ENCODE measurements at places on chromosomes 1 and 21. TPM values are rescaled to one million over a fixed set of nuclear protein-coding genes. Genes with fewer than 3 reads are reported as not detected.

The TMEM201 gene
- 10.9 TPM for total RNA-seq

The CELA3B gene
- not detected for total RNA-seq

The MECR gene
- 30.3 TPM for total RNA-seq

The KRTAP19-3 gene
- not detected for total RNA-seq

The NBPF14 gene
- 44.2 TPM for total RNA-seq

The WNT3A gene
- not detected for total RNA-seq

The NBPF10 gene
- 3.3 TPM for total RNA-seq

The MYBPH gene
- total RNA-seq: not detected

The S100A14 gene
- 0.38 TPM for total RNA-seq

GRCh38 chr1:41626146-41626545, 141.7 kb upstream of the EDN2 start:
- H3K27me3 ChIP-seq: no peaks in the 10 kb centered on the region
- peaks cover 63% of the 10 kb centered on the region for H3K4me1 ChIP-seq
- H3K4me3 ChIP-seq: no peak overlapping the region
- peaks cover 2% of the 10 kb centered on the region for H3K36me3 ChIP-seq
- DNase-seq: peak; percentile 65
- H3K27ac ChIP-seq: peak overlapping the region; percentile 1

DNA sequence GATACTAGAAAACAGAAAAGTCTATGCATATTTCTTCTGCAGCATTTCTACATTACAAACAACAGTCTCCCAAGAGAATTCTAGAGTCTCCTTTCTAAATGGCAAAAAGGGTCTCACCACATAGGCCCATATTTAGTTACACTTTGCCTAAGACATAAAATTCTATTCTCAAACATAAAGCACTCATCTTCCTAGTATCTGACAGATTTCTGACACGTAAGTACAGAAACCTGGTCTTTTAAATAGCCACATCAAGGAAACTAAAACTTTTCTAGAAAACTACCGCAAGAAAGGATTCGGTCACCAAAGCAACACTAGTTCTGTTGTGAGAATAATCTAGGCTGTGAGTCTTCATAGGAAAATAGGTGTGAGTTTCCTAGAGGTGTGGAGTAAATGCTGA, 33.6 kb upstream of the CTSK start:
- H3K27ac ChIP-seq: no peak overlapping the region
- H3K4me1 ChIP-seq: no peaks in the 10 kb centered on the region
- peaks cover 15% of the 10 kb centered on the region for H3K36me3 ChIP-seq
- DNase-seq: no peak
- H3K27me3 ChIP-seq: no peaks in the 10 kb centered on the region
- H3K4me3 ChIP-seq: no peak overlapping the region

DNA sequence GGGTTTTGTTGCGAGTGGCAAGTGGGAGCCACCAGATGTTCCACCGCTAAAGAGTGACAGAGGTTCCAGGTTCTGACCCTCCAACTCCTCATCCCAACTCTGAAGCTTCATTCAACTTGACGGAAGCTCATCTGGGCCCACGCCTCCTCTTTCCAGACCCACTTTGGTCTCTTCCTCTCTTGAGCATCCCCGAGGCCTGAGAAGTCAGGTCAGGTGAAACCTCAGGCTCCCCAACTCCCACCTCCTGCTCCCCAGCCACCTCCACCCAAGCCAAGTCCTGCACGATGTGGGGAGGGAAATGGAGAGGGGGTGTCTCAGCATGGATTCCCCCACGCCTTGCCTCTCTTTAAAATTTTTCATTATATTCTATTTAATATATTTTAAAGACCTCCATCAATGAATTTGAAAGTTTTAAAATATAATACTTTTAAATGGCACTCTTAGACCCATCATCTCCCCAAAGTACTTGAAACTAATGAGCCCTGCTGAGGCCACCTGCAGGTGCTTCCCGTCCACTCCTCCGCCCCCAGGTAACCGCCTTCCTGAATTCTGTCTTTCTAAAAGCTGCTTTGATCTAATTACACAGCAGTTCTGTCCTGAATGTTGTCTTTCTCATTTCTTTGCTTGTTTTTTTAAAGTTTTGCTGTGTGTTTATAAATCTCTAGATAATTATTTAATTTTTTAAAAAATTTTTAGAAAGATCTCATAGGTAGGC, 238.1 kb downstream of the KAZN start:
- DNase-seq: no peak
- H3K4me3 ChIP-seq: no peak overlapping the region
- H3K36me3 ChIP-seq: no peaks in the 10 kb centered on the region

- H3K27me3 ChIP-seq: no peaks in the 10 kb centered on the region
- H3K27ac ChIP-seq: no peak overlapping the region
- H3K4me3 ChIP-seq: no peak overlapping the region
- no peaks in the 10 kb centered on the region for H3K4me1 ChIP-seq
- DNase-seq: no peak
Observed at GRCh38 chr1:210618369-210618768, 289.7 kb downstream of the HHAT start.

DNA sequence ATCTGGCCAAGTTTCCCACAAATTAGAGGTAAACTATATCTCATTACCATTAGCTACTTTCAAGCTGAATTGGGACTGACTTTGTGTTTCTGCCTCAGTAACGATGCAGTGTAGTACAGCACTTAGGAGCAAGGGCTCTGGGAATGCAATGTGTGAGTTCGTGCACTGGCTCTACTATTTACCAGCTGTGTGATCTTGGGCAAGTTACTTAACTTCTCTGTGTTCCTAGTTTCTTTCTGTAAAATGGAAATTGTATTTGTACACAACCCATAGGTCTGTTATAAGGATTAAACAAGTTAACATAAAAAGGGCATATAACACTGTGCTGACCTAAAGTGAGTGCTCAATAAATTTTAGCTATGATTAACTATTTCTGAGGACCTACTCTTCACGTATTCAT, 65.0 kb upstream of the CSF1 start:
- H3K36me3 ChIP-seq: no peaks in the 10 kb centered on the region
- no peak overlapping the region for H3K4me3 ChIP-seq
- no peaks in the 10 kb centered on the region for H3K27me3 ChIP-seq
- H3K27ac ChIP-seq: no peak overlapping the region
- H3K4me1 ChIP-seq: no peaks in the 10 kb centered on the region
- DNase-seq: no peak

DNA sequence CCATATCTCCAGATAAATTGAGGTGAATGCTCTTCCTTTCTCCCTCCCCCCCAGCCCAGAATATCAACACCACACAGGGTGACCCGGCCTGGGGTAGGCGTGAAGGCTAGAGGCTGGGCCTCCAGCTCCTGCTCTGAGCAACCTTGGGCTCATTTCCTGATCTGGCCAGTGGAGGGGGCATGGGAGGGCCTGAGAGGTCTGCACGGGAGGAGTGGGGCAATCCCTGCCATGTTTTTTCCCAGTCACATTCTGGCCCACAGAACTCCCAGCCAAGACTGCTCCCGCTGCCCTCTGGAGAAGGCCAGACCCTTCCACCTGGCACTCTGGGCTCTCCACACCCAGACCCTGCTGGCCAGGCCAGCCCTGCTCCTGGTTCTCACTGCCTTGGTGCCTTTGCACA, 3.9 kb downstream of the CLDN19 start:
- no peaks in the 10 kb centered on the region for H3K4me1 ChIP-seq
- DNase-seq: no peak

- H3K27ac ChIP-seq: no peak overlapping the region
- no peak for DNase-seq
- no peaks in the 10 kb centered on the region for H3K4me1 ChIP-seq
- no peaks in the 10 kb centered on the region for H3K36me3 ChIP-seq
Observed at GRCh38 chr1:242886137-242886536, 361.6 kb upstream of the PLD5 start.

DNA sequence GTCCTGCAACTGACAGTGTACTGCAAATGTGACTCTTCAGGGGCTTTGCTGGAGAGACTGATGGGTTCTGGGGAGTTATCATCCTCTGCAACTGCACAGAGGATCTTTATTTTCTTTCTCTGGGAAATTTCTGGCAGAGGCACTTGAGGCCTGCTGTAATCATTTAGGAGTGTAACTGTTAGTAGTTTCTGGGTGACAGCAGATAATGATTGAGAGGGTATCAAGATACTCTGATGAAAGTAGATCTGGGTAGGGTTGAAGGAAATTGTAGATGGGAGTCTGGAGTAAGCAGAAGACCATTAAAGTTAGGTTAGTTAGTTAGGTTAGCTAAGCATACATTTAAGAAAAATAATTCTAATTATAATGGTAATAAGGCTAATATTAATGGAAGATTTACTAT, 11.0 kb upstream of the DDR2 start:
- no peak overlapping the region for H3K4me3 ChIP-seq
- no peak for DNase-seq
- no peaks in the 10 kb centered on the region for H3K4me1 ChIP-seq
- H3K36me3 ChIP-seq: peaks cover 5% of the 10 kb centered on the region

DNA sequence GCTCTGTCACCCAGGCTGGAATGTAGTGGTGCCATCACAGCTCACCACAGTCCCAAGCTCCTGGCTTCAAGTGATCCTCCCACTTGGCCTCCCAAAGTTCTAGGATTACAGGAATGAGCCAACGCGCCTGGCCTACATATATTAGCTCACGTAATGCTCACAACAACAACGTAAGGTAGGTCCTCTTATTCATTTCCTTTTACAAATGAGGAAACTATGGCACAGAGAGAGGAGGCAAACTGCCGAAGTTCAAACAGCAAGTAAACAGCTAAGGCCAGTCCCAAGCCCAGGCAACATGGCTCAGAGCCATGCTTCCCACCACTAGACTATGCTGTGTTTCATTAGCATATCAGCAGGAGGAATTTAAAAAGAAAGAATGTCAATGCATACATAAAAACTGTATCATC, 284.4 kb downstream of the VAV3 start:
- no peak overlapping the region for H3K27ac ChIP-seq
- no peaks in the 10 kb centered on the region for H3K27me3 ChIP-seq
- H3K36me3 ChIP-seq: no peaks in the 10 kb centered on the region
- DNase-seq: no peak

DNA sequence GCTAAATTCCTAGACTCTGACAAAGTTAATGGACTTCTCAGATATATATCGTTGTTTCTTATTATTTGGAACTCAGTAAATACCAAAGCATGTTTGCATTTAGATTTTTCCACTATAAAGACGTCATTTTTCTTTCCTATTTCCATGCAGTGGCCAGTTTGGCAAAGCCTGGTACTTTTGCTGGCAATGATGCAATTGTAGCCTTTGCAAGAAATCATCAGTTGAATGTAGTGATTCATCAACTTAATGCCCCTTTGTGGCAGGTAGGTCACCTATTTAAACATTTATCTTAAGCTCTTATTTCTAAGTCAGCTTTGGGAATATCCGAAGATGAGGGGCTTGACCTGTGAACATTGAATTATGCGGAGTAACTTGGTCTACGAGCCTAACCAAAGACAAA, 12.0 kb downstream of the OTUD3 start:
- H3K27me3 ChIP-seq: no peaks in the 10 kb centered on the region
- H3K27ac ChIP-seq: no peak overlapping the region
- H3K4me3 ChIP-seq: no peak overlapping the region

- peaks cover 4% of the 10 kb centered on the region for H3K4me1 ChIP-seq
- H3K4me3 ChIP-seq: no peak overlapping the region
- H3K36me3 ChIP-seq: no peaks in the 10 kb centered on the region
- no peak overlapping the region for H3K27ac ChIP-seq
- no peak for DNase-seq
Observed at GRCh38 chr1:239805851-239806772, 285.6 kb upstream of the FMN2 start.

DNA sequence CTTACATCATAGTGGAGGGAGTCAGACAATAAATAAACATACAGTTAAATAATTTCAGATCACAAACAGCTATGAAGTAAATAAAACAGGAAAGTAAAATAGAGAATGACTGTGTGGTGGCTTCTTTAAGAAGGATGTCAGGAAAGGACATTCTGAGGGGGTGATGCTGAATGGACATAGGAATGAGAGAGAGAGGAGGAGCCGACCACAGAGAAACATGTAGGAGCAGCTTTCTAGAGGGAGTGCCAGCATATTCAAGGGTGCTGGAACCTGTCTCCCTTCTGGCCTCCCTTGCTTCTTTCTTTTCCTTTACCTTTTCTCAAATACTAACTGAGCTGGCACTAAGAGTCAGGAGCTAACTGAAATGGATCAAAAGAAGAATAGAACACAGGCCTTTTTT, 20.5 kb upstream of the BCL10 start:
- peak overlapping the region; percentile 14 for H3K4me3 ChIP-seq
- no peaks in the 10 kb centered on the region for H3K27me3 ChIP-seq
- peaks cover 38% of the 10 kb centered on the region for H3K4me1 ChIP-seq
- no peaks in the 10 kb centered on the region for H3K36me3 ChIP-seq
- H3K27ac ChIP-seq: peak overlapping the region; percentile 90

GRCh38 chr1:41576620-41577019, 92.1 kb upstream of the EDN2 start:
- peak overlapping the region; percentile 1 for H3K27ac ChIP-seq
- H3K4me3 ChIP-seq: no peak overlapping the region
- H3K27me3 ChIP-seq: no peaks in the 10 kb centered on the region
- peaks cover 12% of the 10 kb centered on the region for H3K4me1 ChIP-seq
- no peaks in the 10 kb centered on the region for H3K36me3 ChIP-seq

DNA sequence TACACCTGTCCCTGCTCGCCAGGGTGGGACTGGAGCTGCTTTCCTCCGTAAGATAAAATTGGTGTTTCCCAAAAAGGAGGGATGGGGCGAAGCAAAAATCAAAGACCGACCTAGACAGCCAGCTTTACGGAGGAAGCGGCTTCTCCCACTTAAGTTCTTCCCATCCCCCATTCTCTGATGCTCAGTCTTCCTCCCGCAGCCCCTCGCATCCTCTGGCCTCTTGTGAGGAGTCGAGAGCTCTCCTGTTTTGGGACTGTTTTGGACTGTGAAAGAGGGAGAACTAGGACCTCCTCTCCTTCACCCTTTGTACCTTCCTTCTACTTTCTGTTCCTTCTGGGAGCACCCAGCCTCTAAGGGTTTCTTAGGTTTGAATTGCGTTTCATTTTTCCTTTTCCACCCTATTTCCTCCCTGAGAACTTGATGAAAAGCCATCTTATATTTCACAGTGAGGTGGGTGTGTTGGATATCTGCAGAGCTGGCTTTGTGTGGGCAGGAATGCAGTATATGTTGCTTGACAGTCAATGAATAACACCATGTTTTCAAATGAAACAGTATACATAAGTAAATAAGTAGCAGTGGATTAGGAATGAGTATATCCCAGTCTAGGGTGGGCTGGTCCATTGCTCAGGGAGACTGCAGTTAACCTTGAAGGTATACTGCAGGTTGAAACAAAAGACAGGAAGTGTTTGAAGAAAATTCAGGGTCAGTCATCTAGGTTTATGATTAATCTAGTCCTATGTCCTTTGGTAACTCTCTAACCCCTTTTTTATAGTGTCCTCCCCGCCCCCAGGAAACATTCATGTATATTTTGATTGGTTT, 848 bp downstream of the CTTNBP2NL start:
- H3K4me1 ChIP-seq: peaks cover 37% of the 10 kb centered on the region
- H3K27me3 ChIP-seq: no peaks in the 10 kb centered on the region
- H3K27ac ChIP-seq: peak overlapping the region; percentile 96
- H3K36me3 ChIP-seq: peaks cover 2% of the 10 kb centered on the region
- DNase-seq: no peak

- H3K36me3 ChIP-seq: no peaks in the 10 kb centered on the region
- H3K4me1 ChIP-seq: peaks cover 7% of the 10 kb centered on the region
- no peaks in the 10 kb centered on the region for H3K27me3 ChIP-seq
Observed at GRCh38 chr1:235401251-235401650, 34.0 kb downstream of the TBCE start.

GRCh38 chr1:55214212-55214933, 791 bp downstream of the USP24 start:
- no peak for DNase-seq
- H3K27me3 ChIP-seq: no peaks in the 10 kb centered on the region
- no peaks in the 10 kb centered on the region for H3K36me3 ChIP-seq
- H3K4me3 ChIP-seq: peak overlapping the region; percentile 80
- H3K27ac ChIP-seq: peak overlapping the region; percentile 77
- peaks cover 11% of the 10 kb centered on the region for H3K4me1 ChIP-seq

- no peak overlapping the region for H3K4me3 ChIP-seq
- H3K4me1 ChIP-seq: peaks cover 45% of the 10 kb centered on the region
- H3K27me3 ChIP-seq: no peaks in the 10 kb centered on the region
- no peaks in the 10 kb centered on the region for H3K36me3 ChIP-seq
Observed at GRCh38 chr1:185860311-185860710, 126.1 kb downstream of the HMCN1 start.
